ENCODE measurements at places on chromosomes 1 and 21.

DNA sequence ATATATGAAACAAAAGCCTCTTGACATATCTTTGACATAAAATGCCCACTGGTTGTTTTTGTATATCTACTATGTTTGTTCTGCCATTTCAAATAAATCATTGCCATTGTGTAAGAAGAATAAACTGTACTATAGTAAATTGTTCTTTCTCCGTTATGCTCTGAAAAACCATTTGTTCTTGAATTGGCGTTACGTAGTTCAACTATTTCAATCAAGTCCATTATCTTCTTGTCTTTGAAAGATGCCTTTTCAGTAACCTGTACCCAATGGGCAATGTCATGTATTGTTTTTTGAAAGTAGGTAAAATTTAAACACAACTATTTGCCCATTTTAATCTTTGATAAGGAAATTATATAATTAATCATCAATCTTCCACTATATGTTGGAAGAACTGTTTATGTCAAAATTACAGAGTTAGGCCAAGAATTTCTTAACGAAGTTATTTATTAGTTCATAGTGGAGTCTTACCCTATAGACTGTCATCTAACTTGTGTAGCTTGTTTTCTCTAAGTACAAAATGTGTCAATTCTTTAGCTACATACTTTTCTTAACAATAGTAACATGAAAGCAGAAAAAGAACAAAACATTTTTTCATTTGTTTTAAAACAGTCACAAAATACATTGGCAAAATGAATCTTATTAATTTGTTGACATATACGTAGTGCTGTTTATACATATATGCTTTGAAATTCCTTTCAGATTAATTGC lies 294.8 kb downstream of the PTPRC start:
- no peak for DNase-seq

DNA sequence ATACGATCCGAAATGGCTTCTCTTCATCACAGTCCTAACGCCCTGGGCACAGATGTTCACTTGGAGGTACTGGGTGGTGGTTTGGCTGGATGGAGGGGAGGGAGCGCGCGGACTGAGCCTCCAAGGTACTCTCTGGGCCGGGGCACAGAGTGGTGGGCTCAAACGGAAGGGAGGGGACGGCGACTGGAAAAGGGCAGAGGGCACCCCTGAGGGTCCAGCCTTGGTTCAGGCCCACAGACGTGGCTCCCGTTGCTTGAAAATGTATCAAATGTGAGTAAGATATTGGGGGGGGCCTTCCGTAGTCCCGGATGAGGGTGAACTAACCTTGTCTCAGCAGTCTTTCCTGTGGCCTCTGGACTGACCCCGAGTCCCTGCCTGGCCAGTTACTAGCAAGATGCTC lies 463 bp downstream of the IL12RB2 start:
- peak; percentile 24 for DNase-seq

GRCh38 chr1:219463636-219464035 lies 149.3 kb downstream of the ZC3H11B start:
- DNase-seq, result no peak

GRCh38 chr1:214417545-214418210 lies 133.7 kb downstream of the PTPN14 start:
- DNase-seq, result no peak

DNA sequence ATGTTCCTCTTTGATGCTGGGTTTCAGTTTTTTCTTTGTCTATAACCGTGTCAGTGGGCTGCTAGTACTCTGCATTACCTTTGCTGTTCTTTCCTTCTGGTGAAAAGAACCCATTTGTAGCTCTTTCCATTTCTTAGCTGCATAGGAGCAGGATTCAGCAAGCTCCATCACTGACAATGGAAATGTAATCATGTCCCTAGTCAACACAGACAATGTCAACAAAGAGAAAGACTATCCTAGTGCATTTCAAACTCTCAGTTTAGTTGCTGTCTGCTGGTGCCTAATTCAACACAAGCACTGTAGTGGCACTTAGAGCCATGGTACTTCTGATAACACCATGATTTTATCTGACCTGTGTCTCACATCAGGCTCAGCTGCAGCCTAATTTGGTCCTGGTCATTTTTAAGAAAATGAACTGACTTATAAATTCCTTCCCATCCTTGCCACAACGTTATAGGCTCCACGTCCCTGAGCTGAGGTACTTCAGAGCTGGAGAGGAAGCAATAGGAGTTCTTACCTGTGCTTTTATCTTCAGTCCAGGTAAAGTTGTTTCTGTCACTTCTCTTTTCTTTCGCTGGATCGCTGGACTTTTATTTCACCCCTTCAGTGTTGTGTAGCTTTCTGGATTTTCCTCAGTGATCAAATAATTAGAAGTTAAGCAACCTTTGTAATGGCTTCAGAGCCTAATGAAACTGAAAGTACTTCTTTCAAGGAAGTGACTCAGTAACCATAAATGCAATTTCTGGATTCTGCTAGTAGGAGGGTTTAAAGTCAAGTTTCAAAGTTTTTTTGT lies at the start of gene GBP3:
Gene GBP3, minus strand, starts transcription at position 700 of the 793 bp plus-strand sequence. CDS start 2,145 bp downstream, outside the sequence.
- DNase-seq, result peak; percentile 70

DNA sequence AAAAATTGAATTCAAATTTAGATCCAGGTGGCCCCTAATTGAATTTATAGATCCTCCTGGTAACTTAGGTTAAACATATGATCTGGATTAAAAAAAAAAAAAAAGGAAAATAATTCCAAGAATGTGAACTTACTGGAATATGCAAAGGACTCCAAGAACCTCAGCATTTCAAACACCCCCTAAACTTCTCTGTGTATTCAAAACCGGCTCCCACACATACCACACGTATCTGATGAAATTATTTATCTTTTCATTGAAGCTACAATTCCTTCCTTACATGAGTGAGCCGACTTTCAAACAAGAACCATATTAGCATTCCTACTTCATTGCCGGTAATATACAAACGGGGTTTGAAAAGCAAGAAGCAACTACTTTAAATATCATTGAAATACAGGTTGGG lies 61.4 kb upstream of the FMN2 start:
- no peak for DNase-seq

GRCh38 chr1:184909019-184909418 lies 65.3 kb downstream of the NIBAN1 start:
- DNase-seq, result no peak

GRCh38 chr1:81366173-81366572 lies 434.6 kb upstream of the ADGRL2 start:
- no peak for DNase-seq

DNA sequence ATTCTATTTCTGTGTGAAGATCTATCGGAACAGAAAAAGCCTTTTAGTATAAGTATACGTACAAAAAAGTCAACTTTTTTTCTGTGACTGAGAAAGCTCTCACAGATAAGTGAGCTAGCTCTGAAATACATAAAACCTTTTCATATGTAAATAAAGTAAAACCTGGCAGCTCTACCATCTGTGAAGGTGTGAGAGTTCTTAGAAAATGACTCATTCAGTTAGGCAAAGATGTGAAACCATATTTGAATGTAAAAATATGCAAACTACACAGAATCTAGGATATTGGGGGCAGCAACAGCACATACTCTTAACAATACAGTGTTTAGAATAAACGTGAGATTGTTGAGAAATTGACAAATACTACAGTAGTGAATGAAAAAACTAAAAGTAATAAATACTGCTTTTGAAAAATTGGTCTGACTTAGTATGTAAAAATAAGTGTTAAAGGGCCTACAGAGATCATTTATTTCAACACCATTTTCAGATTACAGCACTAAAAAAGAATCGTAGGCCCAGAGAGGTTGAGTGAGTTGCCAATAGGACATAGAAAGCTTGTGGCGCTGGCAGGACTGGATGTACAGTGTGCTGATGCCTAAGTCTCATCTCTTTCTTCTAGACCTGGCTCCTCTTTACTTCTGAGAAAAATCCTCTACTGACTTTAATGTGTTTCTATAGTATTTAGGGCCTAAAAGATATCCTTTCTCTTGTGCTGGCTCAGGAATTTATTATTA lies 19.8 kb downstream of the ATP6V1G3 start:
- DNase-seq, result no peak

GRCh38 chr21:41429925-41430491 lies 4.0 kb downstream of the MX1 start:
- DNase-seq, result no peak

DNA sequence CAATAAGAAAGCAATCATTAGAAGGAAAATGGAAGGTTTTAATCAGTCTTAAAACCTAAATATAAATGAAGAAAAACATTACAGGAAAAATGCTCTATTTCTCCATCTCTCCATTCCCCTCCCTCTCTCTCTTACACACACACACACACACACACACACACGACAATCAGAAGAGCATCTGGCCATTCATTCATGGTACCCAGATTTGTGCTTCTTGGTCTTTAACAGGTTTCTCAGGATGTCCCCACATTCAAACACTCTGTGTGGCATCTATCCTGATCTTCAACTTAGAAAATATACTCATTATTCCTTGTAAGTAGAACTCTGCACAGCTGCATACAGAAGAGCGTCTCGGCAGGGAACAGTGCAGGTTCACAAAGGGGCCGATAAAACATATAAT lies 779 bp downstream of the LRRC40 start:
- DNase-seq, result no peak

GRCh38 chr21:32260130-32260529 lies 18.7 kb downstream of the MIS18A start:
- DNase-seq, result no peak

- DNase-seq, result no peak
These were observed 55.5 kb downstream of the SIM2 start for GRCh38 chr21:36754241-36754898.

DNA sequence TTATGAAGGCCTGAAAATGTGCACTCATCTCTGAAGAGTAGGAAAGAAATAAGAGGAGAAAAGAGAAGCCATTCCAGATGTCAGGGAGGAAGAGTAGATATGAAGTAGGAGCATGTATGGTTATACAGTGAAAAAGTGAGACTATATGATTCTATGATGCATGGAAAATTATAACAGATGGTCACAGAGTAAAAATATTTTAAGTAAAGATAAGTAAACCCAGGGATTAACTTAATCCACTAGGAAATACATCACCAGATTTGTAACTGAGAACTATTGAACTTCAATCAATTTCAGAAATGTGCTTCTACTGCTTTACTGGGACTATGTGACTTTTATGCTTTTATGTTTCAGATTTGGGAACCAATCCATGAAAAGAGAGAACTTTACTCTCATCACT lies at the start of gene OR10J1:
Gene OR10J1, plus strand, starts transcription at position 301 of the 400 bp plus-strand sequence. Its CDS starts 70 bp downstream, at position 371.
- no peak for DNase-seq

- DNase-seq, result no peak
These were observed 12.7 kb upstream of the B3GALNT2 start for GRCh38 chr1:235516862-235517446.

GRCh38 chr1:45796381-45796780 lies 7.0 kb upstream of the MAST2 start:
- no peak for DNase-seq

GRCh38 chr1:49102752-49103151 lies 326.1 kb upstream of the BEND5 start:
- DNase-seq, result no peak

DNA sequence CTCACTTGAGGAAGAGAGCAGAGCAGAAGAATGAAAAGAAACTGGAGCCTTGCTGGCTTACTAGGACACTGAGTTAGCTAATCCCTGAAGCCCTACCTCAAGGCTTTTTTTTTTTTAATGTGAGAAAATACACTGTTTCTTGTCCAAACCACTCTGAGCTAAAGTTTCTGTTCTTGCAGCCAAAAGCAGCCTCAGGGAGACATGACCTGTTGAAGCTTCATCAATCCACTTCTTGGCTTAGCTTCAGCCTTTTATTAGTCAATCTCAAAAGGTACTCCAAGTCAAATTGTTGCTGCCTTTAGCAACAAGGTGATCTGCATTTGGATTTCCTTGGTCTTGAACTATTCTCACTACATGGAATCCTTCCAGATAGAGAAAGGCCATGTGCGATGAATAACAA lies 33.7 kb downstream of the CCDC185 start:
- no peak for DNase-seq

- no peak for DNase-seq
These were observed 2.4 kb downstream of the SSX2IP start for GRCh38 chr1:84687714-84688462.

DNA sequence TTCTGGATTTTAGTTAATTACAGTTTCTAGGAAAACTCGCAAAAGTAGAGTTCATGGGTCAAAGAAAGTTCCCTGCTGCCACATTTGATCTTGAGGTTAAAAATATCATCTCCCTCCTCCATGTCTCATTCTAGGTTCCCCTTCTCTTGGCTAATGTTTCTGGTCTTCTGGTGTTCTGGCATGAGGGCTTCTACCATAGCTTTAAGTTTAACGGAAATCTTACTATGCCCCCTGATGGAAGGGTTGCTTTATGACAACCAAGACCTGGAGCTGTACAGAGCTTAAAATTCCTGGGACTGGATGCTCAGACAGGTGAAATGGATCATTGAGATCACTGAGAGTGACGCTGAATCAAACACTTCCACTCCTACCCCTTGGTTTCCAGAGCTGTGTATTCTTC lies 1881.7 kb downstream of the MRPL39 start:
- no peak for DNase-seq
